Activated gamma-delta T cell (primary cell): ENCODE measurements at places on chromosomes 2 and 18.
A peak's percentile ranks its signal among the peaks of the same experiment; 100 is the strongest.

DNA sequence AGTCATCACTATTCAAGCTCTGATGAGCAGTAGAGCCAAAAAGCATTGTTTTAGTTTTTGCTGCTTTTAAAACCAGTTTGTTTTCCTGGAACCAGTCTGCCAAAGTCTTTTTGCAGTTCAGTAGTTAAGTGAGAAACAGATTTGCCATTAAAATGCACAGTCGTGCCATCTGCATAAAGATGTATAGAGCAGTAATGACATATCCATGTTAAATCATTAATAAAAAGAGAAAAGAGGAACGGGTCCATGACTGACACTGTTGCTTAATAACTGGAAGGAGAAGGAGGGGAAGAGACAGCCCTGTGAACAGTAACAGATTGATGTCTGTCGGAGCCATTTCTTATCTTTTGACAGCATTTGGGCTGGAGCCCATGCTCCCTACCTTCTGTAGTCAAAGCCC, 704.6 kb downstream of the SATB2 start:
- DNase-seq, result no peak

- DNase-seq, result peak; percentile 3
Measured at GRCh38 chr18:64149916-64150438, 1.1 kb upstream of the LINC00305 start.

DNA sequence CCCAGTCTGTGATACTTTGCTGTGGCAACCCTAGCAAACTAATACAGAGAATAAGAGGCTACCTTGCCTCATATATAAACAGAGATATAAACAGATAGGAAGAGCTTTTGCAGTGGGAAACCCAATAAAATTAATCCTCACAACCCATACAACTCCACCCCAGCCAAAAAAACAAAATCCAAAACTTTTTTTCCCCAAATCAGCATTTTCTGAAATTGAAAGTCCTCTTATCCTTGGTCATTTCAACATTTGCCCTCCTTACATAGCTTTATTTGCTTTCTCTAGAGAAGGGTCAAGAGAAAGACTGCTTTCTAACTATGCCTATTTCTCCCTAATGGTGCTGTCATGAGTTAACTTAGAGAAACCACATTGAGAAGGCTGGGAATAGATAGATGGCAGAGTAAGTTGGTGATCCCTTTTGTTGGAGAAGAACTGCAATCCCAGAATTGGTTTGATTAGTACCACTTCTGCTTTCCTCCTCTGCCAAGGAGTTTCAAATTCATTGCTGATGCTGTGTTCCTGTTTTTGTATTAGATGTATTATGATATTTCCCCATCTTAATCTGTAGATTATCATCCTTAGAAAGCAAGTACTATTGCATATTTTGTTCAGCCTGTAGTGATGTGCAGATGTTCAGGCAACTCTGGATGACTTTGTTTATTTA, 76.5 kb upstream of the B3GNT2 start:
- no peak for DNase-seq

GRCh38 chr2:235852526-235852920, 315.7 kb downstream of the GBX2 start:
- no peak for DNase-seq

DNA sequence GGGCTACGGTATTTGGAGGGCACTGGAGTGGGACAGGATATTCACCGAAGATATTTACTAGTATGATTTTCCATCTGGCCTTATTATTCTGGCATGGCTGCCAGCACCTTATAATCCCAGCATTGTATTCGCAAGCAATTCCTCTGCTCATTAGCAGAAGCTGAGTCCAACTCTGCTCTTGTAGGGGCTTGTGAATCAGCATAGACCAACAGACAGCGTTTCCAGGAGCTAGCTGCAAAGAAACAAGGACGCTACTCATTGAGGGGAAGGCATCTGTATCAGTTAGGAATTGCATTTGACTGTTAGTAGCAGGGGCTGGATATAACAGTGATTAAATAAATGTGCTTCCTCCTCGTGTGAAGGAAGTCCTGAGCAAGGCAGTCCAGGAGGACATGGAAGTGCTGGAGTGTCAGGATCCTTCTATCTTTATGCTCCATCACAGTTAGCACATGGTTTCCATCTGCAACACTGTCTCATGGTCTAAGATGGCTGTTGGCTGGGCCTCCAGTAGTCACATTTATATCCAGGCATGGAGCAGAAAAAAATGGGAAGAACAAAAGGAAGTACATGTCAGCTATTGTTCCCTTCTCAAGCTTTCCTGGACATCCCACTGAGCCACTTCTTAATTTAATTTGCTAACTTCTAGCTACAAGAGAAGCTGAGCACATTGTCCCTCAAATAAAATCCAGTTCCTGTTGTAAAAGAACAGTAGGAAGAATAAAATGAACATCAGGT, 214.1 kb downstream of the C1D start:
- no peak for DNase-seq

DNA sequence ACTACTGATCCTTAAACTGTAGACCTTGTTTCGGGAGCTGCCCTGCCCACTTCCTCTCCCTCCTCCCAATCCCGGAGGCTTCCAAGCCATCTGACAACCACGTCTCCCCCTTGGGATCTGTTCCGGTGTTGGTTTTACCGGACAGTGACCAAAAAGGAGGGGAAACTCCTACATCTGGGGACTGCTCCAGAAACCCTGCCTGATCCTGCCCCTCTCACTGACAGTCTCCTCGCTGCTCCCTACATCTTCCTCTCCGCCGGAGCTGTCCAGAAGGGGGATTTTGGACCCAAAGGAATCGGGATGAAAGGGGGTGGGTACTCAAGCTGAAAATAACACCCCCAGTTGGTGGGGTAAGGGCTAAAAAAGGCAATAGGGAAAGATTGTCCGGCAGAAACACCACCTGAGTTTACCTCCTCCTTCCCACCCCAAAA, 1.5 kb downstream of the INO80D start:
- DNase-seq, result no peak

GRCh38 chr2:146244131-146244530, 1600.7 kb upstream of the ACVR2A start:
- DNase-seq, result no peak

DNA sequence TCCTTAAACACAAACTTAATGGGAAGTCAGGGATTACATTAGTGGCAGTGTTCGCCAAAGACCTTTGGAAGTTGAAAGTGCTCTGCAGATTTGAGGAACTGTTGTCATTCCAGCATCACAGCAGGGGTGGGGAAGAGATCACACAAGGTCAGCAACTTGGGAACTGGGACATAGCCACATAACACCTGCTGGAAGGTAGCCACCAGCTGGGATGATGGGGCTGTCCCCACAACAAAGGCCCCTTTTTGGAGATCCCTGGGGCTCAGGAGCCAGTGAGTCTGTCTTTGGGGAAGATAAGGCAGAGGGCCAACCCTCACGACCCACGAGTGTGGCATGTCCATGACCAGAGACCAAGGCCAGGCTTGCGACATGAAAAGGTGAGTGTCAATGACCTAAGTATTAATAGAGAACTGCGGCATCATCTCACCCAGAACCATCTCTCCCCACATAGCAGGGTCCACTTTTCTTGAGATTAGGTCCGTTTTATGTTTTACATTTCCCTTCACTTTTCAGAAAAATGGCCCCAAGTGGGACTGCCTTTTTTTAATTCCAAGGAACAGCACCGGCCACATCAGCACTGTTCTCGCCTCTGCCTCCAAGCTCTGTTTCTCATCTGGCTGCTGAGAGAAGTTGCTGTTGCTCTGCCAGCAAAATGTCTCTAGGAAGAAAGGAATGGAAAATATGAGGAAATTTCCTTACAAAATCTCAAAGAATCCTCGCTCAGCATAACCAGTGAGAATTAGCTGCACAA, 106.9 kb downstream of the GFPT1 start:
- DNase-seq, result no peak

DNA sequence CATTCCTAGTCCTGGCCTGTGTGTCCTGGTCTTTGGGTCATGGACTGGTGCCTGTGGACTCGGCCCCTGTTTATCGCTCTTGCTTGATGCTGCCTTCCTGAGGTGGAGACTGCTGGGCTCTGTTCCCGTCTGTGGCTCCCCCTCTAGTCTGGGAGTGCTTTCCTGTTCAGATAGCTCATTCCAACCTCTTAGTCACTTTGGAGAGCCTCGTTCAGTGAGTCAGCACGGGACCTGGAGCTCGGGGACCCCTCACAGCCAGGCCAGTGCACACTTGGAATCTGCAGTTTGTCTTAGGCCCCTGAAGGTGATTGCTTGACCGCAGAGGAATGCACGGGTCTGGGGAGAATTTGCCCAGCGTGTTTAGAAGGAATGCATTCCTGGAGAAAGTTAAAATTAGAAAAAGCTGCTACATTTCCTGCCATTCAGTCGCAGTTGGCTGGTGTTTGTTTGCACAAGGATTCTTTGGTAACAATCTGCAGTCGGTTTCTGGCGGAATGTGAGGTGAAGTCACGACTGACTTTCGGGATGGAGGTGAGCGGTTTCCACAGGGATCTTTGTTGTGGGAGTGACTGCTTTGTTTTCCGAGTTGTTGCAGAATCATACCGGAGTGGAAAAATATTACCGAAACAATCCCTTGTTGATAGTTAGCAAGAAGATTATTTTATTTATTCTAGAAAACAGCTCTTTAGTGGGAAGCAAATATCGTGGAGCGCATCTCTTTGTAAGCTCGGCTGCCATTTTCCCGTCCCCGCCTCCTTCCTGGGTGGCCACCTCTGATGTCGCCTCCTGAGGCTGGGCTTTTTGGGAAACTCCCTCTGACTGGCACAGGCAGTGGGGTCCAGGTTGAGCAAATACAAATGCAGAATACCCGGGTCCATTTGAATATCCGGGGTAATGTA, 29.6 kb downstream of the SH3BP4 start:
- DNase-seq, result no peak

GRCh38 chr18:429030-429429, 71.5 kb downstream of the COLEC12 start:
- no peak for DNase-seq

GRCh38 chr2:118496467-118496866, 351.0 kb downstream of the EN1 start:
- no peak for DNase-seq

- DNase-seq, result no peak
Measured at GRCh38 chr2:239790313-239790712, 234.8 kb downstream of the NDUFA10 start.

- no peak for DNase-seq
Measured at GRCh38 chr18:2845172-2845571, 1.6 kb upstream of the EMILIN2 start.

- DNase-seq, result no peak
Measured at GRCh38 chr18:75047240-75047961, 161.5 kb downstream of the PTGR3 start.

DNA sequence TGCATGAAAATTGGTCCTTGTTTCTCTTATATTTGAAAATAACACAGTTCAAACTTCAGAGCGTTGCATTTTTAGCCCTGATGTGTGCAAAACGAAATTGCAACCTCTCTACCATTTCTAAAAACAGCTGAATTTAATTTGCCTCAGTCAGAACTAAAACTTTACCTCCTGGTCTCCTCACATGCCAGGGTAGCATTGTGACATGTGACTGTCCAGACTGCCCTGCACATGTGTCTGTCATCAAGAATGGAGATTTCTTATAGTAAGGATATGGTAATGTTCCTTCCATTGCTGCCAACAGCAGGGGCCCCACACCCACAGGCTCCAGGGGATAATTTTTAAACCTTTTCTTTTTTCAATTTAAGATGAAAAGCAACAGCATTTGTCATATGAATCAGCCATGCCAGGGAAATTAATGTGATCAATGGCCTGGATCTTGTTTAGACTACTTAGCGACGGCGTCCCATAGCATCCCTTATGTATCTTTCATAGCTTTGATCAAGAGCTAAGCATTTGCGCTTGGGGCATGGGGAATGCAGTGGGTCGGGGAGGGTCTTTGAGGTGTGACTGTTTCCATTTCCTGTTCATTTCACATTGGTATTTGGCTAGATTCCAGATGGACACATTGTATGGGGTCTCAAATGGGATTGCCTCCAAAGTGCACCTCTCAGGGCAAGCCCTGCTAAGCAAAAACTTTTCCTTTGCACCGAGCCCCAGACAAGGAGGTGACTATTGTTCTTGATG, 92.4 kb upstream of the RASGRP3 start:
- DNase-seq, result no peak

- DNase-seq, result no peak
Measured at GRCh38 chr2:43293744-43294695, 67.6 kb upstream of the ZFP36L2 start.

GRCh38 chr2:58862244-58862643, 621.1 kb upstream of the FANCL start:
- no peak for DNase-seq

GRCh38 chr2:71932780-71933466, 214.7 kb downstream of the CYP26B1 start:
- DNase-seq, result no peak

GRCh38 chr2:54483426-54483825, 27.3 kb downstream of the SPTBN1 start:
- DNase-seq, result no peak

DNA sequence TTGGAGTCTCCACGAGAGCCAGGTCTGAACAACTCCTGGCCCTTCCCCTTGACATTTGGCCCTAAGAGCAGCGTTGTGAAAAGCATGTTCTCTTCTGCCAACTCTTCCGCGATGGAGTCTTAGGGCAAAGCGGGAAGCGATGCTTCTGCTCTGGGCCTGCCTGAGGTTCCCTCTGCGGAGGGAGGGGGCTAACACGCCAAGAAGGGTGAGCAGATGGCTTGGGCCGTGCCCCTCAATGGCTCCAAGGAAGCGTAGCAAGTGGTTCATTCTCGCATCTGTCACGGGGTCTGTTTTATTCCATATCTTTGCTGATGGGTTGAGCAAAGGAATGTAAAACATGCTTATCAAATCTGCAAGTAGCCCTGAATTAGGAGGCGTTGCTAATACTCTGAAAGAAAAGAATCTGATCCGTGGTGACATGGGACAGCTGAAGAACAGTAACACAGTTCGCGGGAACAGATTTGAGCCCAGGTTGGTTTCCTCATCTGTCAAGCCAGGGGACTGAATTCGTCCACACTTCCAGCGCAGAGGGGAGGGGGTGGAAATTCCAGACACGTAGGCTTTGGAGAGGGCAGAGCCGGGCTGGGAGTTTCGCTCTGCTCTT, 38.0 kb downstream of the DNMT3A start:
- no peak for DNase-seq

- no peak for DNase-seq
Measured at GRCh38 chr18:74980669-74981068, 228.3 kb downstream of the PTGR3 start.

- peak; percentile 51 for DNase-seq
Measured at GRCh38 chr18:76821875-76822505, 367 bp upstream of the ZNF236 start.

GRCh38 chr2:167471734-167472133, 583.5 kb downstream of the XIRP2 start:
- DNase-seq, result no peak

DNA sequence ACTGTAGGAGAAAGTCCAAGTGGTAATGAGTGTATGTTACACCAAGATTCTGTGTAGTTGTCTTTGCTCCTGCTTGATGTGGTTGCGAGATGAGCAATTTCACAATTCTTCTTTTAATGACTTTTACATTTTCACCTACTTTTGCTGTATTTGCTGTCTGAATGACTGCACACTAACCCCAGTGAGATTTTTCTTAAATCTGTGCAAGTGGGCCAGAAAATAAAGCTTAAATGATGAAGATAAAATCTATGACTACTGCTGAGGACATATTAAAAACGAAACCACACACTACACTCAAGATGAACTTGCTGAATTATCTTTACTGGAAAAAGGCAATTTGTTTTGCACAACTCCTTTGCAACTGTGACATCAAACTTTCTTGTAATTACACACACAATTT, 4.1 kb downstream of the LDAH start:
- DNase-seq, result no peak
